ENCODE measurements at places on chromosomes 1 and 21.

- DNase-seq = no peak
Measured at GRCh38 chr1:14778898-14779865, 180.7 kb downstream of the KAZN start.

GRCh38 chr1:77342745-77343144 lies 60.9 kb downstream of the AK5 start:
- no peak for DNase-seq

GRCh38 chr1:232463225-232463624 lies 166.7 kb downstream of the SIPA1L2 start:
- no peak for DNase-seq

- no peak for DNase-seq
Measured at GRCh38 chr1:245855846-245856730, 651.0 kb downstream of the SMYD3 start.

Measured in NCI-H748 treated with DMSO at 0.1 percent for 48 hours (cell line).